Renal pelvis (tissue), 12 donors: ENCODE measurements at places on chromosomes 7 and 10.

DNA sequence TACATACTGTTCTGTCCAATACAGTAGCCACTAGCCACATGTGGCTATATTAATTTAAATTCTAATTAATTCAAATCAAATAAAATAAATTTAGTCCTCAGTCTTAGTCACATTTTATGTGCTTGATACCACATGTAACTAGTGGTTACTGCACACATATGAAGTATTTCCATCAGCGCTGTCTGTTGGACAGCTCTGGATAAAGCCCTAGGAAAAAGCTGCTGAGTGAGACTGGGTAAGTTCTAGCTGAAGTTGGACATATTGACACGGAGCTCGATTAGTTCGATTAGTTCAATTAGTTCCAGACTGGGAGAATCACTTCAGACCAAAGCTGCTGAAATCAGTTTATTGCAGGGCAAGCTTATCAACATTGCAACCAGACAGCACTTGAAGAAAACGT, 15.1 kb upstream of the LIPM start:
- no peak for DNase-seq

GRCh38 chr10:34884272-34884952, 69.3 kb upstream of the PARD3 start:
- DNase-seq = no peak

GRCh38 chr7:16636555-16637101, 8.9 kb downstream of the ANKMY2 start:
- no peak for DNase-seq

DNA sequence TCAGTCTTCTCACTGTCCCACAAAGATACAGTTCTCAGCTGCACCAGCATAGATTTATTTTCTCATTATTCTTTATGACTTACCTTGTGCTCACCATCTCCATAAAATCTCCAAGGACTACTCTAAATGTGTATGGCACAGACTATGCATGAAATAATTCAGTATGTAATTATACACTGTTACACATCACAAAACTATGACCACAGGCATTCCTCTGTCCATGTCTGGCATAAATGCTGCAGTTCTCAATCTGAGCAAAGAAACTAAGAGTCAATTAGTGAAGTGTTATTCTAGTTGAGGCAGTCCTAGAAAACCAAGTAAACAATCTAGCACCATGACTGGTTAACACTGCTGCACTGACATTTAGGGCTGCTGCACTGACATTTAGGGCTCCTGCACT, 2.7 kb downstream of the CYCS start:
- no peak for DNase-seq

- DNase-seq = no peak
Observed at GRCh38 chr7:25572423-25572822, 344.1 kb upstream of the NPVF start.

GRCh38 chr10:104065748-104066147, 19.9 kb downstream of the COL17A1 start:
- no peak for DNase-seq

- DNase-seq = no peak
Observed at GRCh38 chr7:3922175-3922635, 621.2 kb downstream of the SDK1 start.

DNA sequence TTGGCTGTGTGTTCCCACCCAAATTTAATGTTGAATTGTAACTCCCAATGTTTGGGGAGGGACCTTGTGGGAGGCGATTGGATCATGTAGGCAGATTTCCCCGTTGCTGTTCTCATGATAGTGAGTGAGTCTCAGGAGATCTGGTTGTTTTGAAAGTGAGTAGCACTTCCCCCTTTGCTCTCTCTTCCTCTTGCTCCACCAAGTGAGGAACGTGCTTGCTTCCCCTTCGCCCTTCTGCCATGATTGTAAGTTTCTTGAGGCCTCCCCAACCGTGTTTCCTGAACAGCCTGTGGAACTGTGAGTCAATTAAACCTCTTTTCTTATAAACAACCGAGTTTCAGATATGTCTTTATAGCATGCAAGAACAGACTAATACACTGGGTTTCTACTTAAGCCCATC, 176.3 kb downstream of the CDK14 start:
- DNase-seq = no peak
